ENCODE measurements at places on chromosomes 7 and 10. TPM values are rescaled to one million over a fixed set of nuclear protein-coding genes. Genes with fewer than 3 reads are reported as not detected.

The BZW2 gene
- total RNA-seq: 68.8 TPM

The GFRA1 gene
- total RNA-seq: 98.5 TPM

The FAM24B gene
- 3.7 TPM for total RNA-seq

The CYP2C8 gene
- total RNA-seq: 0.73 TPM

The SH2D4B gene
- total RNA-seq: 0.16 TPM

The MCM10 gene
- 2.0 TPM for total RNA-seq

The AFAP1L2 gene
- 43.9 TPM for total RNA-seq

GRCh38 chr10:3330663-3331062 lies 158.1 kb upstream of the PITRM1 start:
- no peak for DNase-seq

- DNase-seq: no peak
These were observed 102.8 kb upstream of the KCND2 start for GRCh38 chr7:120169996-120170783.

DNA sequence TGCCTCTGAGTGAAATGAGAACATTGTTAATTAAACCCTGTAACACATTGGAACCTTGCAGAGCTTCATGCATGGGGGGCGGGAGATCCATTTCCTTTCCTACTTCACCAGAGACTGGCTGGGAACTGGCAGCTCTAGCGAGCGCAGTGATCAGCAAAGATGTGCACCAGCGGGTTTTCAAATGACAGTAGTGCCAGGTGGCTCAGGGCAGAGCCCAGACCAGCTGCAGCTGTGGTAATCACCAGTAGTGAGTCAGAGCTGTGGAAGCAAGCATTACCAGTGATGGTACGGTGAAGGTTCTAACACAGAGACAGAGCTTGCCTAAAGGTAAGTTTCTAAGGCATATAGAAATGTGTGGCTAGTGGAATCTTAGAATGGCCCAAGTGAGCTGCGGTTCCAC lies 1009.7 kb upstream of the CELF2 start:
- DNase-seq: no peak

- no peak for DNase-seq
These were observed 4.8 kb upstream of the ADD3 start for GRCh38 chr10:110002801-110003523.

GRCh38 chr10:127496035-127496434 lies 53.1 kb upstream of the NPS start:
- DNase-seq: no peak

DNA sequence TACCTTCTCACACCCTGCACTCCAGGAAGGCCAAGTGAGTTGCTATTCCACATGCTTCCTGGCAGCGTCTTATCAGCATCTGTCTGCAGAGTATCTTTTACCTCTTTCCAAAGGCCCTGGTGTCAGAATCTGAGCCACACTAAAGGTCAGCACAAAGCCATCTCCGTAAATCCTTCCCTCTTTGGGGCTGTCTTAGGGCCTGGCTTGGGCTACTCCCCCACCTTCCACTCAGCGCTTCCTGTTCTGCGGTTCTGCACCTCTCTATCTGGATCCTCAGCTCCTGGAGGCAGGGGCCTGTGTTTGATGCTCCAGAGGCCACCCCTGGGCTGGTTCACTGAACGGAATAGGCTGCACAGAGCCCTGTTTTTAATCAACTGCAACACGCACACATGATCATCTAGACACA lies 334.8 kb upstream of the GALNT17 start:
- no peak for DNase-seq

DNA sequence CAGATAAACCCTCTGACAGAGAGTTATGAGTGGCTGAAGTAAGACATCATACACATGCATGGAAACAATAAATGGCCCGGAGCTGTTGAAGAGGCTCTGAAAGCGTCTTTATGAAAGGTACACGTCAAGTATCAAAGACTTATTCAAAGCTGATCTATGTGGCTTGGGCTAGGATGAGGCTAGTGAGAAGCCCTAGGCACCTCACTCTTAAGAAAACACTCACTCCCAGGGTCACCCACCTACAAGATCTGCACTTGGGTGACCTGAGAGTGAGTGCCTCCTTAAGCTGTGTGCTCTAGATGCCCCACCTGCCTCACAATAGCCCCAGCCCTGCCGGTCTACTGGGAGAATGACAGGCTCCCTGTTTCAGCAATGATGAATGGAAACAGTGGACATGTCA lies 1.1 kb upstream of the GIMAP1 start:
- no peak for DNase-seq

DNA sequence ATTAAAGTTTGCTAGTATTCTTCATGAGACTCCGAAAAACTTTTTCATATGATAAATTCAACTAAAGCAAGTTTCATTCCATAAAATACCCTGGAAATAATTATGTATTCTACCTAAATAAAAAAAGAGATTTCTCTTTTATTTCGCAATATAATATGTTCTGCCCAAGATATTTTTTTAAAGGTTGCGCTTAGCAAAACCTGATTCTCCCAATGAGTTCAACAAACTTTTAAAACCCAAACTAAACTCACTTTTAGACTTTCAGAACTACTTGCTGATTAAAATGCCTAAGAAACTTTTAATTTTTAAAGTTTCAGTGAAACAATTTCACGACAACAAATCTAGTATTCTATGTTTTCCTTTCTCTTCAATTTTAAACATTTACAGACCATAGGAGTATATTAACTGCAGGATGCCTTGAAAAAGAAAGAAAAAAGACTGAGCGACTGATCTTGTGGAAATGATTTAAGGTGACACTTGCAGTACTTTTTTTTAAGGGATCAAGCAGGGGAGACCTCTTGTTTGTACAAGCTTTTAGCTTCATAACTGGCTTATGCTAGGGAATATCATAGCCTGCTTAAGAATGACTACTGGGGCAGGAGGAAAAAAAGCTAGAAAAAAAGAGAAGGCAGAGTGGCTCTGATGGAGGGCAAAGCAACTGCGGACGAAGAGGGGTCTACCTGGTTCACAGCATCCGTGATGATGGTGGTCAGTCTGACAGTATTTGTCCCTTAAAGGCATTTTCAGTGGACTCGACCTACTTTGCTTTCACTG lies 1.5 kb downstream of the ZNF800 start:
- no peak for DNase-seq

- no peak for DNase-seq
These were observed 5.3 kb downstream of the LAMB4 start for GRCh38 chr7:108124820-108125219.
